Stimulated activated naive CD4-positive, alpha-beta T cell treated with Interleukin-2 at 50 U/mL for 16 hours (primary cell): ENCODE measurements at places on chromosomes 6 and 20.

GRCh38 chr6:22349528-22349927 lies 52.7 kb upstream of the PRL start:
- DNase-seq, result no peak

- DNase-seq, result no peak
Observed at GRCh38 chr6:73636048-73636447, 17.7 kb downstream of the SLC17A5 start.

DNA sequence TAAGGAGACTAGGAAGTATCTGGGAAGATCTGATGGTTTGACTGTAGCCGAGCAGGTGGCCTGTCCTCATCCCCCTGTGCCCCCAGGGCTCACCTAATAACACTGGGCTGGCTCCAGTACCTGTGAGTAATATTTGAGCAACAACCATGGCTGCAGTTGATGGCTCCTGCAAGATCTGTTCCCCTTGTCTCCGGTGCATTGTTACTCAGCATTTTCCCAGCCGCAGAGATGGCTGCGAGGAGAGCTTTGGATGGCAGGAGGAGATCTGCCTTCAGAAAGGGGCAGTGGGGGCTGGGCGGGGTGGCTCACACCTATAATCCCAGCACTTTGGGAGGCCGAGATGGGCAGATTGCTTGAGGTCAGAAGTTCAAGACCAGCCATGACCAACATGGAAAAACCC lies 39.3 kb downstream of the PTK7 start:
- no peak for DNase-seq

DNA sequence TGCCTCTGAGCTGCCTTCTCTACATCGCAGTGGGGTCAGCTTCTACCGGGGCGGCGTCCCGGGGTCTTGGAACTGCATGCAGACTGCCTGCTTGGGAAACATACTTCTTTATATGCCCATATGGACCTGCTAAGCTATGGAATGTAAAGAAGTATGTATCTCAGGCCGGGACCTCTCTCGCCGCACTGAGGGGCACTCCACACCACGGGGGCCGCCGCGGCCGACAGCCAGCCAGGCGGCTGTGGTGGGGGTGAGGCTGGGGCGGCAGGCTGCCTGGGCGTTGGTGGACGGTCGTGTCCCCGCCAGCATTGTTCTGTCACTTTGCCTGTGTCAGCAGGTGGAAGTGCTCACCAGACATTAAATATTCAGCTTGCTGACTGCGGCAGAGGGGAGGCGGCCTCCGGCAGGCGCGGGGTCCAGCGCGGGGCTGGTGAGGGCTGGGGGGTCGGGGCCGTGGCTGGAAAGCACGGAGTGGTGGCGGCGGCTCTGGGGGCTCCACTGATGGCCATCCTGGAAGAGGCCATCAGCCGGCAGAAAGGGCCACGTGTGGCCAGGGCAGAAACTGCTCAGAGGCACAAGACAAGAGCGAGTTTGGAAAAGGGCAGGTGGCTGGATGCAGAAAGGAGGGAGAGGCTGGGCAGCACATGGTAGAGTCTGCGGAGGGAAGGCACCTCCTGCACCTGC lies 78.6 kb upstream of the GATA5 start:
- DNase-seq, result no peak

DNA sequence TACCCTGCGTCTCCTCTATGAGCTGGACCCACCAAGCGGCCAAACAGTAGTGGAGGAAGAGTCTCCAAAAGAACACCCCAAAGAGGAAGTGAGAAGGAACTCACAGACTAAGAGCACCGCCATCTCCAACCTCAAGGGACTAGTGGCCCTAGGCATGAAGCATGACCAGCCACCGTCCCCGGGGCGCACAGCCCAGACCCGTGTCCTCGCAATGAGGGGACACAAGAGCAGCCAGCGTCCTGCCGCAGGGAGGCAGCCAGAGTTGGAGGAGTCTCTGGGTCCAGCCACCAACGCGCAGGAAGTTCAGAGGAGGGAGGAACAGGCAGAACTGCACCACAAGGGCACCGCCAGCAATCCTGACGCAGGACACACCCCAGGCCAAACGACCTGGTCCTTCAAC lies 72.6 kb downstream of the TAF4 start:
- DNase-seq, result no peak

DNA sequence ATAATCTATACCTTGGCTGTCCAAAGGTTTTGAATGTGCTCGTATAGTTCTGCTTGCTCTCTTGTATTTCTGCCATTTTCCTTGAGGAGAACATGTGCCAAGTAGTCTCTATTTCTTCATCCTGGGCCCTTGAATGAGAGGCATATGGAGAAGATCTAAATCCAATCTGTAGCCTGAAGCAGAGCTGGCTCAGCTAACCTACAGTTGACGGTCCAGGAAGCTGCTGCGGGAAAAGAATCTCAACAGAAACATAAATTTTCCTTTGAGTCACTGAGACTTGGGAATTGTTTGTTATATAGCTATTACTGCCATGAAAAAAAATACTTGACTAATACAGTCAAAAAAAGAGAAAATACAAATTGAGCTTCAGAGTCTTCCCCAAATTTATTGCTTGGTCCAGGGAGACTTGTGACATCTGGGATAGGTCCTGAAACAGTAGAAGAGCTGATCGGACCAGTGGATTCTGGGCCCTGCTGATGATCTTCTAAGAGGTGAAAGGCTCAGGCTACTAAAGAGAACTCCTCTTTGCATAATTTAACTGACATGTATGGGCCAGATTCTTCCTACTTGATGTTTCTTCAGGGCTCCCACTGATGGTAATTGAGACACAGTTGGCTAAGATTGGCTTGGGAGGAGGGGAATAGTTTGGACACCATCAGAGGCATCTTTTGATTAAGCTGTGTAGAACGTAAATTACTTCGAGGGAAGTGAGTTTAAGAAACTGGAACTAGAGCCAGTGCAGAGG lies 29.9 kb upstream of the PLCB4 start:
- DNase-seq, result no peak

DNA sequence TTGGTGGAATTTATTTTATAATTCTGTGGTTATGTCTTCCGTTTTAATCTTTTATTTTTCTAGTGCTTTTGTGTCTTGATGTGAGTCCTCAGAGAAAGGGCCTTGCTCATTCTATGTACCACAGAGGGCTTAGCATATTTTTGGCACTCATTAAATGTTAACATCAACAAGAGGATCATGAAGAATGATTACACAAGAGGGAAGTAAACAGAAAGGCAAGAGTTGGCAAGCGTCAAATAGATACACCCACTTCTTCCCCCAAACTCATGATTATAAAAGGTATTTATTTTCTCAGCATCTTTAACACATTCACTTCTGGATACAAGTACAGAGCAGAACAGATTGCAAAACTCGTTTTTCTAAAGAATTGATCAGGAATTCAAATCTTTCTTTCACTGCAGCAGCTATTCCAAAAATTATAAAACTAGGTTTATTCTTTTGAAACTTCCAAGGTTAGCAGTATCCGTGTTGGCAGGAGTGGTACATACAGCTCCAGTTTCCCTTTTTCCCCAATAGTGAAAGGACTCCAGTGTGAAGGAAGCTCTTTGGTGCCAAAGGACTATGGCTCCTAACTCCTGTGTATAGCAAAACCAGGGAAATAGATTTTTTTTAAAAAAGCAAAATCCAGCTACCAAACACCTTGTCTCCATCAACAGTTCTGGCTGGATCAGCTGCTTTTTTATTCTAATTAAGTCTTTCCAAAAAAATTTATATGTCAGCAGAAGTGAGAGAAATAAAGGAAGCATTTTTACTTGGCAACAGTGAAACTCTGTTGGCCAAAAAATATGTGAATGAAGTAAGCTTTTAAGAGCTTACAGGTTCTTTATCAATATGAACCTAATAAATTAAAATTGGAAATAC lies 221.9 kb downstream of the ADGRG6 start:
- DNase-seq, result no peak

DNA sequence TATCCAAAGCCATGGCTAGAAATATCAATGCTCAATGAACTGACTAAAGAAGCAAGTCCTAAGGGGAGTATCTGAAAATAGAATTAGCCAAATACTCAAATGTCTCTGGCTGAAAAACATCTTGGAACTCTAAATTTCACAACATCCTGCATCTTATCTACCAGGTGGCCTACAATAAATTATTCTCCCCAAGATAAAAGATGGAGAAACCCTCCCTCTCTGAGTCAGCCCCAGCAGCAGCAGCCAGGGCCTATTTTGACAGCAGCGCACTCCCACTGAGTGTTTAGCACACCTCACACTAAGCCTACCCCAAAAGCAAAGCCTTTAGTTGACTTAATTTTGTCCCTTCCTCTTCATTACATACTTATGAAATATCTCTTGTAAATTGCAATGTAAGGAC lies 5.9 kb downstream of the CALHM6 start:
- DNase-seq, result no peak

GRCh38 chr6:126181173-126181741 lies 158.7 kb upstream of the CENPW start:
- DNase-seq, result no peak

- no peak for DNase-seq
Observed at GRCh38 chr6:17930321-17930993, 57.0 kb downstream of the KIF13A start.

DNA sequence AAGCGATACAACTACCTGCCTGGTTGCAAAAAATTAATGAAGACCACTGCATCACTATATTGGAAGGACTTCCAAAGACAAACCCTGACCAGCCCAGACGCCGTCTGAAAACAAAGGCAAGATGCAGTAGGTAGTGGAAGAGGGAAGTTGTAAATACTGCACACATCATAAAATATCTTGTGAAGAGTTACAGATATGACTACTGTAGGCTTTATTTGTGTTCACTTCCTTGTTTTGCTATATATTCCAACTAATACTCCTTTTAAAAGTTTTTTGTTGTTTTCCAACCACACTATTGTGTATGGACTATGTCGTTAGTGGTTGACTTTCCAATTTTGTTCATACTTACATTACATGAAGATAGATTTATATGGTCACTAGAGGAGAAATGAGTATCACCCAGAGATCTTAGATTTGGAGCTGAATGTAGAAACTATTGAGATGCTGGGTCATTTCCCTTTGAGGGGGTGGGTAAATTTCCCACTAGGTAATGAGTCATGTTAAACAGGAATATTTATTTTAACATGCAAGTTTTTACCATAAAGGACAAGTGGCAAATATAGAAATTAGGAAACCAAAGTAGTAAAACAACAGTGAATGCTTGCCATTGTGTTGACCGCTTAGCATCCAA lies 16.6 kb upstream of the TXLNB start:
- DNase-seq, result no peak

DNA sequence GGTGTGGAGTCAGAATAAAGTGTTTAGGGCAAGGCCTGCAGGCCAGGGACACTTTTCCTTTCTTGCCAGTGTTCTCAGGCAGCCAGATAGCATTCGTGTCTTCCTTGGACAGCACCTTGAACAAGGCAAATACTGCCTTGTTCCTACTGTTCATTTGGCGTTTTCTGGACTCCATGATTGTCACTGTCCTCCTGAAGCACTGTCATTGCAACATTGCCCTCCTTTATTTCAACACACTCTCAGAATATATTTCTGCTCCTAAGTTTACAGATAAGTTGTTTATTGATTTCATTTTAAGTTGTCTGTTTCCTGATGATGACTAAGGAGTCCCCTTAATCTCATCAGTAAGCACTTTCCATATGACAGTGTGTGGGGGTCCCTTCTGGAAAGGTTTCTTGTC lies 15.1 kb upstream of the DEF6 start:
- DNase-seq, result no peak

GRCh38 chr6:111228094-111228493 lies 140.8 kb downstream of the SLC16A10 start:
- DNase-seq, result no peak

DNA sequence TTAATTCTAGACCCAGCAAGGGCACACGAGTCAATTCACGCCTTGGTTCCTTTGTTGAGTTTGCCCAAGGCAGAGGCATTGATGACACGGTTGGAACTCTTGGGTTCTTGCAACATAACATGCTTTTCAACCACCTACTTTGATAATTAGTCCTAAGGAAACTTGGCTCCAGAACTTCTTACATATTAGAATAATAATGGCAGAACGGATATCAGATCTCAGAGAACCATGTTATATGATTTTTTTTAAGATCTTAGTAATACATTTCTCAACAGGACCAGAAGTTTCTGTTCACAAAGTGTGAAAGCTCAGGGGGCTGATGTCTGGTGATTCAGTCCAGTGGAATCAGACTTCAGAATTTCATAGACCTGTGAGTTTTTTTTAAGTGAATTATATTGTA lies 19.2 kb downstream of the SPTLC3 start:
- no peak for DNase-seq

GRCh38 chr6:11428895-11429294 lies 108.7 kb upstream of the TMEM170B start:
- no peak for DNase-seq

DNA sequence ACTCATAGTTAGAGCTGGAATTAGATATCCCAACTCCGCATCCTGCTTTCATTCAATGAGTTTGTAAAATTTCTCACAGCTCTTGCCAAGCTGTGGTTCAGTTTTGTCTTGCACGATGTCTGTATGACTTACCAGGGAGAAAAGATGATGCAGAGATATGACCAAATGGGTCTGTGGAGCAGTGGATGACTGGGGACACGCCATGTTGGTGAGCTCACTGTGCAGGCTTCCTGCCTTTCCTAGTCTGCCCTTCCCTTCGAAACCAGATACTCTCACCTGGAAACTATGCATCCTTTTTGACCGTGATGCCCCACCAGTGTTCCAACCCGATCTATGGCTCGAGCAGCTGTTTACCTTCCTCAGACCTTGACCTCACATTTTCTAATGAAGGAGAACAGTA lies 262.7 kb upstream of the BMP2 start:
- no peak for DNase-seq

- DNase-seq, result no peak
Observed at GRCh38 chr20:40676491-40677269, 12.4 kb downstream of the MAFB start.

GRCh38 chr6:20313960-20314530 lies 87.6 kb upstream of the E2F3 start:
- no peak for DNase-seq
